ENCODE measurements at places on chromosomes 1 and 21.

DNA sequence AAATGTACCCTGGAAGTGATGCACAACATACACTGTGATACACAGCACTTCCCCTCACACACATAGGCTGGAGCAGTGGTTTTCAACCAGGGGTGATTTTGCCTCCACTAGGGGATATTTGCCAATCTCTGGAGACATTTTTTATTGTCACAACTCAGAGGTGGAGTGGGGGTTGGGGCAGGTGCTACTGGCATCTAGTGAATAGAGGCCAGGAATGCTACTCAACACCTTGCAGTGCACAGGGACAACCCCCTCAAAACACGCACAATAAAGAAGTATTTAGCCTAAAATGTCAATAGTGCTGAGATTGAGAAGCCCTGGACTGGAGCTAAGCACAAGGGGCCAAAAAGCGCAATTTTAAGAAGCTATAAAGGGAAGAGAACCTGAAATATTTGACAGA lies 54.1 kb downstream of the DNAJC6 start:
- DNase-seq: no peak

DNA sequence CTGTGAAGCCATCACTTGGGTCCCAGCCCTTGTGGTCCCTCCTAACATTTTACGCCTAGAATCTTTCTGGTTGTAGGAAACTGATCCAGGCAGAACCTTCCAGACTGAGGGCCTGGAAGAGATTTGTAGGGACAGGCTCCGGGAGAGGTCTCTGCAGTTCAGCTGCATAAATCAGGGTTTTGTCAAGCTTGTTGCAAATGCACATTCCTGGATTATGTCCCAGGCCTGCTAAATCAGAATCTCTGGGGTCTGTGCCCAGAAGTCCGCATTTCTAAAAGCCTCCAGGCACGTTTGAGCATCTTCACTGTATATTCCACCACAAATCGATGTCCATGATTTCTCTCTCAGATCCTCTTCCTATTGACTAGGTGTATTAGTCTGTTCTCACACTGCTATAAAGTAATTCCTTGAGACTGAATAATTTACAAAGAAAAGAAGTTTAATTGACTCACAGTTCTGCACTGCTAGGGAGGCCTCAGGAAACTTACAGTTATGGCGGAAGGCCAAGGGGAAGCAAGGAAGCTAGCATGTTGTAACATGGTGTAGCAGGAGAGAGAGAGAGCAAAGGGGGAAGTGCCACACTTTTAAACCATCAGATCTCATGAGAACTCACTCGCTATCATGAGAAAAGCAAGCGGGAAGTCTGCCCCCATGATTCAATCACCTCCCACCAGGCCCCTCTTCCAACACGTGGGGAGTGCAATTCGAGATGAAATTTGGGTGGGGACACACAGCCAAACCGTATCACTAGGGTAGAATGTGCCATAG lies 1.2 kb upstream of the FHAD1 start:
- DNase-seq: no peak

GRCh38 chr1:245395680-245396079 lies 240.9 kb downstream of the KIF26B start:
- no peak for DNase-seq

DNA sequence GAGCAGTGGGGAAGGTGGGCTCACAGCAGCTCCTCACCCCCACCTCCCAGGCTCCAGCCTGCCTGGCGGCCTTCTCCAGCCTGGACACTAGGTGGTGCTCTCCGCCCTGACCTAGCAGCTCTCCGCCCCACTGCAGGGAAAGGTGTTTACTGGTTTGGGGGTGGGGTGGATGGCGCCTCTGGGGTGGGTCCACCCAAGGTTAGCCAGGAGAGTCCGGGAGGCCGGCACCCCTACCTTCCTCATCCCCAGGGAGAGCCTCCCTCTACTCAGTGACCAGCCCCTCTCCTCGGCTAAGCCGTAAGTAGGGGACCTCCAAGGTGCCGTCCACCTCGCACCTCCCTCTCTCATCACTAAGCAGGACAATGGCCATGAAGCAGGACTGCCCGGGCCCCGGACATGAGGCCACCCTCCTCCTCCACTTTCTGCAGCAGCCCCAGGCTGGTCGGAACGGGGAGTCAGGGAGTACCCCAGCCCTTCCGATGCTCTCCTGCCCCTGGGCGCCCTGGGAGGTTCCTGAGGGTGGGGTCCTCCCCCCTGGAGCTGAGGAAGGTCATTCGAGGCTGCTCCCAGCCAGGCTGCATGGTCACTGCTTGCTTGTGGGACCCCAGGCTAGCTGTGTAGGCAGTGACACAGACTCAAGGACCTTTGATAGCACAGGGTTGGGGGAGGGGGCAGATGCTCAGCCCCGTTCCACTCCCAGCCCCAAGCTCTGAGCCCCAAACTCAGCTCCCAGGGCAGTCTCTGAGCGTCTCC lies 101.4 kb upstream of the VAMP3 start:
- DNase-seq: peak; percentile 60

- DNase-seq: no peak
Observed at GRCh38 chr1:224482619-224483018, 48.0 kb upstream of the WDR26 start.

GRCh38 chr1:2355373-2356261 lies 35.7 kb downstream of the MORN1 start:
- DNase-seq: no peak

- no peak for DNase-seq
Observed at GRCh38 chr1:184643661-184644060, 111.0 kb downstream of the EDEM3 start.
